ENCODE measurements at places on chromosomes 7 and 10.

DNA sequence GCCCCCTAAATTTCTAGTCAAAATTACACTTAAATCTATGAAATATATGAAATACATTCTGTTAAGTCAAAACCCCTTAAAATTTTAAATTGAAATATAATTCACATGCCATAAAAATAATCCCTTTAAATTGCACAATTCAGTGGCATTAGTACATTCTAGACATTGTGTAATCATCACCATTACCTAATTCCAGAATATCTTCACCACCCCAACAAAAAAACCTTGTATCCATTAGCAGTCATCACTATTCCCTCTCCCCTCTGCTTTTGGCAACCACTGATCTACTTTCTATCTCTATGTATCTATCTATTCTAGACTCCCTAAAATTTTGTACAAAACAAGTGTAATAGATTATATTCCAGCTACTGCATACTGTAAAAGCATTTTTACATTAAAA is 261.2 kb downstream of the GLI3 start:
- DNase-seq = no peak

- DNase-seq = no peak
Measured at GRCh38 chr7:158129037-158130022, 458.3 kb downstream of the PTPRN2 start.

GRCh38 chr10:21516242-21517131 is 9.0 kb downstream of the SKIDA1 start:
- DNase-seq = no peak

GRCh38 chr7:51693258-51693657 is 376.6 kb upstream of the COBL start:
- no peak for DNase-seq

Data from D721Med (cell line).